Right renal pelvis (tissue), 4 donors: ENCODE measurements at places on chromosomes 2 and 18.

- DNase-seq = no peak
Observed at GRCh38 chr2:83487451-83487850, 971.6 kb downstream of the SUCLG1 start.

GRCh38 chr2:135258193-135258592 is 206.1 kb downstream of the RAB3GAP1 start:
- no peak for DNase-seq

- DNase-seq = no peak
Observed at GRCh38 chr2:213649176-213649575, 364.9 kb downstream of the SPAG16 start.

DNA sequence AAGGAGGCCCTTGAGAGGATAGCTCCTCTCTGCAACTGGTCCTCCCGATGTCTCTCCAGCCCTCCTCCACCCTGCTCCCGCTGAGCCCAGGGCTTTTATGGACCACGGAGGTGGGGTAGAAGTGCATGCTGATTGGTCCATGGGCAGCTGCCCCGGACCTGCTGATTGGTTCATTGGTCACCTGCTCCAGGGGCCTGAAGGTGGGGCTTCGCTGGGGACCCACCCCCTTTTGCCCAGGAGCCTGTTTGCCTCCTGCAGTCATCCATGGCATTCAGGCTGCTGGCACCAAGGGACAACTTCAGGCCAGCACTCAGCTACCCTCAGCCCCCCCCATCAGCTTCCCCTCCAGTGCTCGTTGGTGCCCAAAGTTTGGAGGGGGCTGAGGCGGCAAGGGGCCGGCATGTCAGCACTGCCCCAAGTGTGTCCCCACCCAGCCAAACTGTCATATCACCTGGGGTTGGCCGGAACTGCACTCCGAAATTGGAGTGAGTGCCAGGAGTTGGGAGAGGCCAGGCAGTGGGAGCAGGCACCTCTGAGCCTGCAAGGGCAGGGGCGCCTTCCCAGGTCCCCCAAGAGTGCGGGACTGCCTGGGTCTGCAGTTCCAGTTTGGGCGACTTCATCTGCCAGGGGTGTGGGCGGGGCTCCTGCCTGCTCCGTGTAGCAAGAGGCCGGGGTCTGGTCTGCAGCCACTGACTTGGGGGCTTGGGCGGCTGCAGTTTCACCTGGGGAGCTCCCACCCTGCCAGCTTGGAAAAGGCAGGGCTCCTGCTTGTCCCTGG is 288.9 kb downstream of the RDH14 start:
- DNase-seq = no peak

- no peak for DNase-seq
Observed at GRCh38 chr2:242012956-242013764, 143.6 kb downstream of the RTP5 start.

- DNase-seq = no peak
Observed at GRCh38 chr2:170159060-170159459, 18.9 kb upstream of the MYO3B start.

DNA sequence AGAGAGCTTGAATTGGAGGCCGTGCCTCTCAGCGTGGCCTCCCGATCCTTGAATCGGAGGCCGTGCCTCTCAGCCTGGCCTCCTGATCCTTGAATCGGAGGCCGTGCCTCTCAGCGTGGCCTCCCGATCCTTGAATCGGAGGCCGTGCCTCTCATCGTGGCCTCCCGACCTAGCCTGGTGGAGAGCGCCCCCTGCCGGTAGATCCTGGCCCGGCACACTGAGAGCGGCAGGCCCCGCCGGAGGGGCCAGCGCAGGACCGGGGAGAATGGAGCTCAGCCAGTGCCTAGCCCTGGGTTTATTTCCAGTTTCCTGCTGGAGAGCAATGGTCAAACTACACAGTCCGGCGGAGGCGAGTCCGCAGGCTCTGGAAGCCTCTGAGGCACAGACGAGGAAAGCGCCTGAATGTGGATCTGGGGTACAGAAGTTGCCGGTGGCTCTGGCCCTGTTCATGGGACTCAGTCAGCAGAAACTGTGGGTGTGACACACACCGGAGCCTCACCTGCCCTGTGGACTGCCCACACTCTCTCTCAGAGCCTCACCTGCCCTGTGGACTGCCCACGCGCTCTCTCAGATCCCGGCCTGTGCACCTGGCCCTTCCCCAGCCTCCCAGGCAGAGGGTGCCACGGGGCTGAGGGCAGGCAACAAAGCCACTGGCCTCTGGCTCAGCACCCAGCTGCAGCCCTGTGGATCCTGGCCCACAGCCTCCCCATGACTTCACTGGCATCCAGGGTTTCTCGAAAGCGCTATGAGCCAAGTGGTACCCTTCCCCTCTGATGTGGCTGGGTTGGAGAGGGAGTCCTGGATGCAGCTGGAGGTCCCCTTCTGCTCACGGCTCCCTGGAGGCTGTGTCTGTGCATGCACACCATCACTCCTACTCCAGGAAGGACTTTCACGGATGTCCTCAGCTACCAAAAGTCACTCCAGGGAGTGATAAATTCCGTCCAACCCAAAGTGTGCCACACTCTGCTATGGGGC is 1.5 kb downstream of the IL36B start:
- DNase-seq = no peak

- no peak for DNase-seq
Observed at GRCh38 chr2:11534071-11534745, 363 bp downstream of the GREB1 start.

DNA sequence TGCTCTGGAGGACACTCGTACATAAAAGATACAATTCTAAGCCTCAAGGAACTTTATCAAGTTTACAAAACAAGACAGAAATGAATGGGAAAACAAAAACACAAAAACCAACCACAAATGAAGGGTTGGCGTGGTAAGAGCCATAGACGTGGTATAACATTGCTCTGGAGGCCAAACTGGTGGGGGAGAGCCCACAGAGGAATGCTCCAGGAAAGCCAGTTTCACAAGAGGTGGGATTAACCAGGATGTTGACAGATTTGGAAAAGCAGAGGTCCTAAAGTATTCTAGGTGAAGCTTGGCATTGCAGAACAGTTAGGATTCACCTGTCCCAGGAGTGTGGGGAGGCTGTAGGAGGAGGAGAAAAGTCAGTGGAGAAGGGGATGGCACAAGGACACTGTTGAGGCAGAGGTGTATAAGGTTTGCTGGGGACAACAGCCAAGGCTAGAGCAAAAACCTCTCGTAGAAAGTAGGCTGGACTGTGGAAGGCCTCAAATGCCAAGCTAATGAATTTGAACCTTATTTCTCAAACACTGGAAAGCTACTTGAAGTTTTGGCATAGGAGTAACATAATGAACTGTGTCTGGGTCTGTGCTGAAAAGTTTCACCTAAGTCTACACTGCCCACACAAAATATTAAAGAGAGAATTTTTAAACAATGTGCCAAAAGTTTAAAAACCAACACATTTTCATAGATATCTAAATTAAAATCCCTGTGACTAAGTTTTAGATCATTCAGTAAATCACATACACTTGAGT is 135.1 kb downstream of the THADA start:
- no peak for DNase-seq

DNA sequence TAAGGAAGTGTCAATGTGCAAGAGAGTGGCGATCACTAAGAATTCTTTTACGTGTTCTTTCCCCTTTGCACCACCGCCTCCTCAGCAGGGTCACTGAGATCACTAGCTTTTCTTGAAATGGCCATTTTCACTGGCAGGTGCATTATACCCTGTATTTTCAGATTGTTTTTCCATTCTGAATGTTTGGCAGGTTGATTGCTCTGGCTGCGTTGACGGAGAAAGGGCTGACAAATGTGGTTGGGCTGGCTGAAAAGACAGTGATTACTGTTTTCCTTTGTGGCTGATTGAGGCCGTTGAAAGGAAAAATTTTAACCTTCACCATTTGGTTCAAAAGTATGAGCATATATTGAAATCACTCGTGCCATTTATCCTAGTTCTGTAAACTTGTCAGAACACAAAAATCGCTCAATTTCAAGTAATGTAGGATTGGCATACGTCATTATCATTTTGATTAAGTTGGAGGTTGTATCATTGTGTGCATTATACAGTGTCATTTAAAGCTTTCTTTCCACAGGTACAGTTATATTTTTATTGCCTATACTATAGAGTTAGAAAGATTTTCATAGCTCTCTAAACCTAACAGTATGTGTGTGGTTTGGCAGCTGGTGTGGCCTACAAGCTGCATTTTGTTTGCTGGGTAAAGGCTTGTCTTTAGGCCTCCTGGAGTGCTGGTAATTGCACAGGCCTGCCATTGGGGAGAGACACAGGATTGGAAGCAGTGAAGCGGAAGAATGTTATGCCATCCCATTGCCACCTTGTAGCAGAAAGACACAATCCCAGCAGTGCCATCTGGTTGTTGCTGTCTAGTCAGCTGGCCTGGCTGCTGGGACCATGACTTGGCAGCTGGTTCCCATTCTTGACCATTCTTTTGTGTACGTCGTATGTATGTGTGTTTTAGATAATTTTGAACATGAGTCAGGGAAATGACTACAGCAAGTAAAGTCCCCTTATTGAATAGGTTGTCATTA is 36.7 kb downstream of the DYNC1I2 start:
- no peak for DNase-seq

GRCh38 chr2:20561637-20562454 is 89.1 kb downstream of the HS1BP3 start:
- DNase-seq = no peak

DNA sequence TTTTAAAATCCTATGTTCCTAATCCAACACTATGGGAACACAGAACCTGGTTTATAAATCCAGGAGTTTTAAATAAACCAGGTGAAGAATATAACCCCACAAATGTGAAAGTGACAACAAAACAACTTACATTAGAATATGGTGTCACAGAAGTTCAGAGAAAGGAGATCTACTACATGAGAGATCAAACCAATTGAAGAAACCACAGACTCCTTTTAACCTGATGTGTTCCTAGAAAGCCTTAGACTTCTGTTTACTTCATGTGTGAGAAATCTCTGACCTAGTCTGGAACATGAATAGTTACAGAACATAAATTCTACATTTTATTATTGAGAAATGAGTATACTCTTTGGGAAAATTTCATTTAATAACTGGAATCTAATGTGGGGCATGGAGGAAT is 165.3 kb downstream of the FTCDNL1 start:
- DNase-seq = no peak
